ENCODE measurements at places on chromosomes 1 and 21. TPM values are rescaled to one million over a fixed set of nuclear protein-coding genes. Genes with fewer than 3 reads are reported as not detected.
A peak's percentile ranks its signal among the peaks of the same experiment; 100 is the strongest.

DNA sequence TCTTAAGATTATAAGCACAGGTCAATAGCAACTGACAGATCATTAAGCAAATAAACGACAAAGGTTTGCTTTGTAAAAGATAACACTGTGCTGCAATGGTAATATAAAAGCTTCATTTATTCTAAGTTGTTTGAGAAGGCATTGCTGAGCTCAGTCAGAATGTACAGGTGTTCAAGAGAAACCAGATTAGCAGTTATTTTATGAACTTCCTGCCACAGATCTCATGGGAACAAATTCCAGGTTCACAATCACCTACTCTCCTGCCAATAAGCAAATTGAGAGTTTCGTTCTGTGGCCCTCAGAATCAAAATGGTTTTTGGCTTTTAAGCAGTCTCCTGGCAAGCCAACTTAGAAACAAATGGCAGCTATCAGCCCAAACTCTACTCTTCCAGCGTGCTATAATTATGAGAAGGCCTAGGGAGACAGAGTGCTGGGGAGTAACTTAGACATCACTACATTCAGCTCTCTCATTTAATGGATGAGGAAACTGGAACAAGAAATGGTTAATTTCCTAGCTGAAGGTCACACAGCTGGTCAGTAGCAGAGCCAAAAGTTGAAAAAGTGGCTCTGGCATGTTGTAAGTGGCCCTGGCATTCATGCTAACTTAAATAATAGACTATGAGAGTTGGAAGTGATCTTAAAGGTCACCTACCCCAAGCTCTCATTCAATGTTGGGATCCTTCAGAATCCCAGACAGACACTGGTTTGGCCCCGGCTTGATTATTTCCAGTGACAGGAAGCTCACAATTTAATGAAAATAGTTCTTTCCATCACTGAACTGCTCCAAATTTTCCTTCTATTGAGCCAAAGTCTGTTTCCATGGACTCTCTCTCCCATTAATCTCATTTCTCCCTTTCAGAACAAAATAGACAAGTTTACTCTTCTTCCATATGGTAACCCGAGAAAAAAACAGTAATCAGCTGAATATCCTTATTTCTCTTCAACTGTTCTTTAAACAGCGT is 82.6 kb upstream of the EDEM3 start:
- no peak for DNase-seq
- H3K27me3 ChIP-seq = no peaks in the 10 kb centered on the region
- no peak overlapping the region for H3K27ac ChIP-seq
- no peaks in the 10 kb centered on the region for H3K36me3 ChIP-seq

GRCh38 chr1:59316497-59317128 is 19.7 kb downstream of the FGGY start:
- no peaks in the 10 kb centered on the region for H3K36me3 ChIP-seq
- peak overlapping the region; percentile 79 for H3K27ac ChIP-seq
- peak; percentile 89 for DNase-seq
- H3K27me3 ChIP-seq = no peaks in the 10 kb centered on the region
- H3K4me3 ChIP-seq = no peak overlapping the region

HIVEP3 gene
- total RNA-seq = 11.0 TPM

- DNase-seq = peak; percentile 12
- no peaks in the 10 kb centered on the region for H3K36me3 ChIP-seq
- H3K4me1 ChIP-seq = no peaks in the 10 kb centered on the region
- no peak overlapping the region for H3K27ac ChIP-seq
- H3K27me3 ChIP-seq = no peaks in the 10 kb centered on the region
- H3K4me3 ChIP-seq = no peak overlapping the region
These were observed 27.5 kb downstream of the COL6A1 start for GRCh38 chr21:46008893-46009621.

GRCh38 chr1:210239349-210240111 is 6.9 kb downstream of the SERTAD4 start:
- H3K4me1 ChIP-seq = no peaks in the 10 kb centered on the region
- H3K27me3 ChIP-seq = no peaks in the 10 kb centered on the region
- DNase-seq = peak; percentile 79
- no peaks in the 10 kb centered on the region for H3K36me3 ChIP-seq
- no peak overlapping the region for H3K27ac ChIP-seq
- no peak overlapping the region for H3K4me3 ChIP-seq

NBPF4 gene
- not detected for total RNA-seq

SPATA46 gene
- total RNA-seq = not detected

CIART gene
- 8.8 TPM for total RNA-seq

TEX38 gene
- 0.35 TPM for total RNA-seq

LRRC3 gene
- 1.4 TPM for total RNA-seq

CD2 gene
- total RNA-seq = 12.1 TPM

- no peak for DNase-seq
- H3K4me3 ChIP-seq = no peak overlapping the region
- no peaks in the 10 kb centered on the region for H3K36me3 ChIP-seq
- no peaks in the 10 kb centered on the region for H3K4me1 ChIP-seq
These were observed 66.7 kb upstream of the GJB5 start for GRCh38 chr1:34688006-34688741.

GRCh38 chr1:88680471-88680870 is 3.6 kb upstream of the PKN2 start:
- no peak for DNase-seq
- no peak overlapping the region for H3K27ac ChIP-seq
- no peaks in the 10 kb centered on the region for H3K27me3 ChIP-seq
- H3K36me3 ChIP-seq = no peaks in the 10 kb centered on the region
- no peak overlapping the region for H3K4me3 ChIP-seq

DNA sequence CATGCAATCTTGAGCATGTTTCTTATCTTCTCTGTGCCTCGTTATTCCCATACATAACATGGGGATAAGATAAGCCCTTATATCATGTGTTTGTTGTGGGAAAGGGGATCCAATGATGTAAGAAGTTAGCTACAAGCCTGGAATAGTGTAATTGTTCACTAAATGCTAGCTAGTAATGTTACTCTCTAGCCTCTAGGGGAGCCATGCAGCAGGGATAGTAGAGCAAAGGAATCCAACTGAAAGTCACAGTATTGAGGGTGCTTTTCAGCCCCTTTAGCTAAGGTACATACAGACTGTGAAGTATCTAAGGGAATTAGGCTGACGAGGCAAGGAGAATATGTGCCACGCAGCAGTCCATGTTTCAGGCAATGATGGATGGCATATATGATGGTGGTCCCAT is 46.9 kb downstream of the IL23R start:
- peaks cover 6% of the 10 kb centered on the region for H3K4me1 ChIP-seq
- H3K36me3 ChIP-seq = no peaks in the 10 kb centered on the region
- H3K27ac ChIP-seq = no peak overlapping the region
- DNase-seq = no peak

DNA sequence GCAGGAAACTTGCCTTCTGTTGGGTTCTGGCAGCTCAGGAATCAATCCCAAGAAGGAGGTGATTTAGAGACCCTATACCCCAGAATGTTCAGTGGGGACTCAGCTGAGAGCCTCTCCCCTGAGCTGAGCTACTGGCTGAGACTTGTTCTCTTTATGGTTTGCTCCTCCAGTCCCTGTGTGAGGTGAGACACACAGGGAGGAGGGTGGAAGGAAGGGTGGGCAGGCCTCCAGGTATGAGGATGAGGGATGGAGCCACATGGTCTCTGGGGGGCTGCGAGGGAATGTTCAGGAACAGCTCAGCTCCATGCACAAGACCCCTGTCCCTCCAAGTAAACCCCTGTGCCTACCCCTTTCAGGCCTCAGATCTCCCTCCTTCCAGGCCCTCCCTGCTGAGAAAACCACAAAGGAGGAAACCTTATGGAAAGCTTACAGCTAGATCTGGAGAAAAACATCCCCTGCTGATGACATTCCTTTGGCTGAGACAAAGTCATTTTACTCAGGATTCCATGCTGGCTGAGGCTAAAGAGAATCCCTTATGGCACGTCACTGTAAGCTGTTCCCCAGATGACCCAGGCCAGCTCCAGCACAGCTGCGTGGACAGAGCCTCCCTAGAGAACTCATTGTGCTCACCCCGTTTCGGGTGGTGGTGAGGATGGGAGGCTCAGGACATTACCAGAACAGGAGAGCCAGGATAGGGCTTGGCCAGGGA is 91.5 kb upstream of the IPO9 start:
- no peak overlapping the region for H3K4me3 ChIP-seq
- no peaks in the 10 kb centered on the region for H3K4me1 ChIP-seq
- DNase-seq = peak; percentile 35
- H3K27ac ChIP-seq = no peak overlapping the region
- H3K27me3 ChIP-seq = no peaks in the 10 kb centered on the region

- H3K27ac ChIP-seq = no peak overlapping the region
- H3K4me1 ChIP-seq = peaks cover 3% of the 10 kb centered on the region
- peaks cover 30% of the 10 kb centered on the region for H3K36me3 ChIP-seq
- peak; percentile 43 for DNase-seq
These were observed 30.4 kb upstream of the SNX27 start for GRCh38 chr1:151581451-151581850.

TNFRSF18 gene
- 8.1 TPM for total RNA-seq

APH1A gene
- total RNA-seq = 147 TPM

DNA sequence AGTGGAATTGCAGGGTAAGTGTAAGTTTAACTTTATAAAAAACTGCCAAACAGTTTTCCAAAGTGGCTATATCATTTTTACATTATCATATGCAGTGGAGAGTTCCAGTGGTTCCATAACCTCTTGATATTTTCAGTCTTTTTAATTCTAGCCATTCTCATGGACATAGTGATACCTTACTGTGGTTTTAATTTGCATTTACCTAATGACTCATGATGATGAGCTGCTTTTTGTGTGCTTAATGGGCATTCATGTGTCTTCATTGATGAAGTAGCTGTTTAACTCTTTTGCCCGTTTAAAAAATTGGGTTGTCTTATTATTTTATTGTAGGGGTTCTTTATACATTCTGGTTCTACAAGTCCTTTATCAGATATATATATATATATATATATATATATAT is 29.4 kb downstream of the SNX27 start:
- no peak overlapping the region for H3K27ac ChIP-seq
- no peak overlapping the region for H3K4me3 ChIP-seq
- no peaks in the 10 kb centered on the region for H3K27me3 ChIP-seq
- no peak for DNase-seq

CHI3L1 gene
- total RNA-seq = 49.5 TPM

- H3K27ac ChIP-seq = no peak overlapping the region
- no peak for DNase-seq
- no peaks in the 10 kb centered on the region for H3K4me1 ChIP-seq
- H3K36me3 ChIP-seq = no peaks in the 10 kb centered on the region
- no peak overlapping the region for H3K4me3 ChIP-seq
- no peaks in the 10 kb centered on the region for H3K27me3 ChIP-seq
These were observed 74.4 kb downstream of the PTGS2 start for GRCh38 chr1:186605762-186606350.

- no peaks in the 10 kb centered on the region for H3K4me1 ChIP-seq
- DNase-seq = no peak
- H3K36me3 ChIP-seq = no peaks in the 10 kb centered on the region
- H3K4me3 ChIP-seq = no peak overlapping the region
- H3K27ac ChIP-seq = no peak overlapping the region
- H3K27me3 ChIP-seq = no peaks in the 10 kb centered on the region
These were observed 260.0 kb upstream of the BEND5 start for GRCh38 chr1:49036700-49037099.

AVPR1B gene
- 0.69 TPM for total RNA-seq

- no peaks in the 10 kb centered on the region for H3K36me3 ChIP-seq
- H3K4me1 ChIP-seq = peaks cover 20% of the 10 kb centered on the region
- H3K27ac ChIP-seq = peak overlapping the region; percentile 76
- no peak for DNase-seq
- no peaks in the 10 kb centered on the region for H3K27me3 ChIP-seq
These were observed 26.9 kb upstream of the ECE1 start for GRCh38 chr1:21317035-21317689.

DNA sequence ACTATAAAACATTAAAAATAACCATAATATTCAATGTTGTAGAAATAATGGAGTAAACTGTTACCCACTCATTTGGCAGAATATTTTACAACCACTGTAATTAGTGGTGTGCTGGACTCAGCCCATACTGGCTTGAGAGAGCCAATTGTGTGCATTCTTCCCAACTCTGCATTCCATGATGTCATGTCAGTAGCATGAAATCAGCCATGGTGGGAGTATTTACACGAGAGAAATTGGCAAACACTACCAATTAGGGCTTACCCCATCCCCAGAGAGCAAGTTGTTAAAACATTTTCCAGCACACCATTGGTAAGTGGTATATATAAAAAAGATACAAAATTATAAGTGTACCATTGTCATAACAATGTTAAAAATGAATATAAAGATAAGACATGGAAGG is 19.1 kb upstream of the QSOX1 start:
- no peak overlapping the region for H3K27ac ChIP-seq
- no peaks in the 10 kb centered on the region for H3K4me1 ChIP-seq
- no peaks in the 10 kb centered on the region for H3K36me3 ChIP-seq
- no peak for DNase-seq
- no peak overlapping the region for H3K4me3 ChIP-seq

PLA2G2F gene
- not detected for total RNA-seq

PTCH2 gene
- total RNA-seq = 1.2 TPM

ABCG1 gene
- 27.6 TPM for total RNA-seq

DNA sequence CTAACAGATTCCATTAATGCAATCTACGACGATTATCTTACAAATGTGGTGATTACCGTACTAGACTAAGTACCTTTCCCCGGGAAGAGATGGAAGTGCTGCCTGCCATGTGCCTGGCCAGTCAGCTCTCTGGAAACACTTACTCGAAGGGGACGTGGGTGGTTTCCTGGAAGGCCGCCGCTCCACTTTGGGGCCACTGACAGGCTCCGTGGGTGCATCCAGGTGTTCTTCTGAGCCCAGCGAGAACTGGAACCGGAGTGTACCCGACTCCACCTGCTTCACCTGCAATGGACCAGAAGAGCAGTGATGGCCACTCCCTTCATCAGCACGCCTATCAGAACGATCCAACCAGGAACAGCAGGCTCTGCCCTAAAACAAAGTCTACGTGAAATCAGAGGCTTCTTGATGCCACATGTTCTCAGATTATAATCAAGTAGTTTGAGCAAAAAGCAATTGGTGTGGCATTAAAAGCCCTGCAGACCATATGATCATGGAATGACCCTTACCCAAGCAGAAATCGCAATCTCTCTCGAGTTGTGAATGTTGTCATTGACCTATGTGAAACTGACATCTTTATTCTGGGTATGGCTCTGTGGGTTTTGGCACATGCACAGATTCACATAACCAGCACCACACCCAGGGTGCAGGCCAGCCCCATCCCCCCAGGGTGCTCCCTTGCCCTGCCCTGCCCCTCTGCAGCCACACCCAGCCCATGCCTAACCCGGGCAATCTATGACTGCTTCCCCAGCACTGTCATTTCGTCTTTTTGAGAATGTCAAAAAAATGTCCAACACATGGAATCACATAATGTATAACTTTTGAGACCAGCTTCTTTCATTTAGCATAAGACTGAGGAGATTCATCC is 64.5 kb downstream of the NPHP4 start:
- H3K4me1 ChIP-seq = no peaks in the 10 kb centered on the region
- no peak for DNase-seq
- H3K27ac ChIP-seq = no peak overlapping the region
- no peaks in the 10 kb centered on the region for H3K27me3 ChIP-seq

- H3K36me3 ChIP-seq = no peaks in the 10 kb centered on the region
- H3K4me3 ChIP-seq = no peak overlapping the region
- H3K4me1 ChIP-seq = peaks cover 29% of the 10 kb centered on the region
- H3K27ac ChIP-seq = no peak overlapping the region
These were observed 4.5 kb downstream of the SH3GLB1 start for GRCh38 chr1:86708920-86709319.

FMO3 gene
- 19.3 TPM for total RNA-seq

GRCh38 chr1:220579317-220579716 is 51.4 kb downstream of the MARK1 start:
- no peak overlapping the region for H3K4me3 ChIP-seq
- H3K27ac ChIP-seq = no peak overlapping the region
- no peaks in the 10 kb centered on the region for H3K27me3 ChIP-seq
- no peaks in the 10 kb centered on the region for H3K4me1 ChIP-seq
- no peaks in the 10 kb centered on the region for H3K36me3 ChIP-seq

- no peaks in the 10 kb centered on the region for H3K27me3 ChIP-seq
- H3K4me1 ChIP-seq = no peaks in the 10 kb centered on the region
- no peak overlapping the region for H3K4me3 ChIP-seq
- H3K36me3 ChIP-seq = no peaks in the 10 kb centered on the region
These were observed 7.5 kb upstream of the MAN1A2 start for GRCh38 chr1:117359561-117360289.

POGZ gene
- total RNA-seq = 96.6 TPM

GUCA2B gene
- not detected for total RNA-seq

Measured in kidney (tissue), 22 donors.